ENCODE measurements at places on chromosomes 4 and X.
A peak's percentile ranks its signal among the peaks of the same experiment; 100 is the strongest.

DNA sequence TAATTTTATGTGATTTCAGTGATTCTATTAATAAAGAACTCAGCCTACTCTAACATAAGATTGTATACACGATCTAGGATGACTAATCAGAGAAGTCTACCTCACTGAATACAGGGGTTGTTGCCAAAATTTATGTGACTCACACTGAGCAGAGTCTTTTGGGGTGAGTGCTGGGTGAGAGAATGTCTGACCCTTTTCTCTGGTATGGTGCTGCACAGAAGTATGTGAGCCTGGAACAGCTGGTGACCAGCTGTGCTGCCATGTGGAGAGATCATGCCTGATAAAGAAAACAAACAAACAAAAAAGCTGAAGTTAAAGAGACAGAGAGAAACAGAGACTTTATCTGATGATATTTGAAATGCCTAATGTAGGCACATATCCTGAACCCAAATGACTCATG is 618.1 kb upstream of the GRIA3 start:
- DNase-seq: no peak

- no peak for DNase-seq
Observed at GRCh38 chrX:44299177-44299576, 44.3 kb downstream of the EFHC2 start.

- no peak for DNase-seq
Observed at GRCh38 chrX:70089604-70090297, 27.5 kb downstream of the OTUD6A start.

GRCh38 chrX:103367502-103367901 is 8.8 kb upstream of the BEX3 start:
- DNase-seq: no peak

GRCh38 chrX:78105944-78106650 is 2.0 kb downstream of the PGK1 start:
- no peak for DNase-seq

- no peak for DNase-seq
Observed at GRCh38 chr4:2371765-2372487, 46.5 kb downstream of the ZFYVE28 start.

DNA sequence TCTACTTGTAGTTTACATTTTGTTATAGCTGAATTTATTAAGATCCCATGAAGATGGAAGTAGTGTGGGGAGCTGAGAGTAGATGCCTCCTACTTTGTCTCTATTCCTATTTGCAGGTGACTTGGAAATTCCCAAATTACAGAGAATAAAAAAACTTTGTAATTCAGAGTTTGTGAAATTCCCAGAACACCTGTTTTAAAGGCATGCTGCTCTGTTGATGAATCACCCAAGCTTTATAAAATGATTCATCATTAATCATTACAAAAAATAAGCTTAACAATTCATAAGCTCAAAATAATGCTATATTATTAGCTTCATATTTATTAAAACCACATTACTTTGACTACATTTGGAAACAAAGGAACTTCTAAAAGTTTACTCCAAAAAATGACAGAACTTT is 856.3 kb downstream of the RPA4 start:
- no peak for DNase-seq

GRCh38 chr4:153001626-153002025 is 65.5 kb downstream of the FHDC1 start:
- no peak for DNase-seq

DNA sequence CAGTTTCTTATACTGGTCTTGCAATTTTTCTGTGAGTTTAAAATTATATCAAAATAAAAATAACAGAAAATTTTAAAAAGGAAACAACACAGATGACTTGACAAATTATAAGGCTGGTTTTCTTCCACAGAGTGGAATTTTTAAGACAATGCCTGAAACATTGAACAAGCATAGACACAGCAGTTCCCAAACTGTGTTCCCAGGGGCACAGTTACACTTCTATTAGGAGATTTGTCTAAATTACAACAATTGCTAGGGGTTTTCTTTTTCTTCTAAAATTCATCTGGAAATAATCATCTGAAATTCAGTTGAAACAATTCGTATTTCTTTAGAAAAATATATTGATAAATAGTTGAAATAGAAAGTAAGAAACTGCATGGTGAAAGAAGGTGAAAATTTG is 26.2 kb downstream of the PDE5A start:
- no peak for DNase-seq

GRCh38 chr4:139528377-139529005 is 27.5 kb downstream of the SETD7 start:
- DNase-seq: no peak

DNA sequence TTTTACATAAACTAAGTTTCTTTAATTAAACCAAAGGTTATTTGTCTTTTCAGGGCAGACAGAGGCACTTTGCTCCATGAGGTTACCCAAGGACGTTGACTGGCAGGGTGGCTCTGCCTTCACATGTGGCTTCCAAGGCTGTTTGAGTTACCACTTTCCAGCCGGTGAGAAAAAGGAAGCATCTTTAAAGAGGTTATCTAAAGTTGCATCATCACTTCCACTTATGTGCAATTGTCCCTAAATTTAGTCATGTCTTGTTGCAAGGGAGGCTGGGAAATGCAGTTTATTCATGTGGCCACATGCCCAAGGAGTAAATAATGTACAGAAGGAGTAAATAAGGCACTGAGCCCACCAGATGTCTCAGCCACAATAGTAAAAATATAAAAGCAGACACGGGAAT is 29.0 kb upstream of the RAP1GDS1 start:
- DNase-seq: no peak

DNA sequence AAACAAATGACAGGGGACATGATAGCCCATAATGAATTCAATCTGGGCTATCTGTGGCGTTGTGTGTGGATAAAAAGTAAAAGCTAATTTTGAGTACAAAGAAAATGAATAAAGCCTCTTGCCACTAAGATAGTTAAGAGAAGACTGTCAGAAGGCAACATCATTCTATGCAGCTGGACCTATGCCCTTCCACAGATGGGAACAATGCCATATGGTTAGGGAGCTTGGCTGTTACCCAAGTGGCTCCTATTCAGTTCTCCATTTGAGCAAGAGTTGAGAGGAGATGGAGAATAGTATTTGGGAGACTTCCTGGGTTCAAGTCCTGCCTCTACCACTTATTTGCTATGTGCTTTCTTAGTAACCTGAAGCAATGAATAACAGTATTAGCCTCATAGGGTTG is 107.7 kb downstream of the ANXA3 start:
- no peak for DNase-seq

DNA sequence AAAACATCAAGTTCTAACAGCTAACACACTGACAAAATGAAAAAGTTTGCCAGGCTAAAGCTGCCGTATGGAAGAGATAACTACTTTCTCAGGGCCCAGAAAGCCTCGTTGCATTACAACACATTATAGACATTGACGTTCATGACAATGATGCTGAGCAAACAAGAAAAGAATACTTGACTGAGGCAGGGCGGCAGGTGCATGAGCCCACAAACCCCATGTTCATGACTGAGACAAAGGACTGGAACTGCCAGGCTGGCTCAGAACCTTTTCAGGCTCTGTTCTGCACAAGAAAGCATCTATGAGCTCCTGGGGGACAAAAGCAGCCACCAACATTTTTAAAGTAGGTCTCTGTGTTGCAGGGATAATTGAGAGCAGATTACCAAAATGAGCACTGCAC is 13.6 kb downstream of the TLR6 start:
- DNase-seq: peak; percentile 91

Data from NCI-H345 (cell line).